Nasal cavity respiratory epithelium epithelial cell of viscerocranial mucosa (primary cell): ENCODE measurements at places on chromosomes 4 and X. TPM values are rescaled to one million over a fixed set of nuclear protein-coding genes. Genes with fewer than 3 reads are reported as not detected.

The TBC1D8B gene
- 3.4 and 5.9 TPM in 2 replicates for total RNA-seq

The GAGE12E gene
- total RNA-seq: not detected in 2 replicates

The NRK gene
- total RNA-seq: under 0.01 TPM in 1 of 2 replicates, not detected in the other

The FGFBP2 gene
- not detected in 2 replicates for total RNA-seq

The MAGEE2 gene
- not detected in 2 replicates for total RNA-seq

The MTMR8 gene
- 0.68 and 1.1 TPM in 2 replicates for total RNA-seq

The MAGEB17 gene
- total RNA-seq: not detected in 2 replicates

The VSIG1 gene
- 0.34 and 0.43 TPM in 2 replicates for total RNA-seq
